Kidney (tissue), 22 donors: ENCODE measurements at places on chromosomes 2 and 18. TPM values are rescaled to one million over a fixed set of nuclear protein-coding genes. Genes with fewer than 3 reads are reported as not detected.

GRCh38 chr2:111972955-111973565 lies 74.7 kb downstream of the MERTK start:
- no peak for DNase-seq
- no peak overlapping the region for H3K4me3 ChIP-seq
- H3K27me3 ChIP-seq: no peaks in the 10 kb centered on the region
- H3K4me1 ChIP-seq: peaks cover 5% of the 10 kb centered on the region

- H3K4me3 ChIP-seq: no peak overlapping the region
- no peaks in the 10 kb centered on the region for H3K36me3 ChIP-seq
- H3K27ac ChIP-seq: no peak overlapping the region
- no peaks in the 10 kb centered on the region for H3K4me1 ChIP-seq
These were observed 101.7 kb upstream of the ETAA1 start for GRCh38 chr2:67295406-67295805.

GRCh38 chr2:215454519-215455246 lies 18.8 kb upstream of the FN1 start:
- H3K36me3 ChIP-seq: no peaks in the 10 kb centered on the region
- no peak overlapping the region for H3K4me3 ChIP-seq
- H3K27ac ChIP-seq: no peak overlapping the region
- no peak for DNase-seq

DNA sequence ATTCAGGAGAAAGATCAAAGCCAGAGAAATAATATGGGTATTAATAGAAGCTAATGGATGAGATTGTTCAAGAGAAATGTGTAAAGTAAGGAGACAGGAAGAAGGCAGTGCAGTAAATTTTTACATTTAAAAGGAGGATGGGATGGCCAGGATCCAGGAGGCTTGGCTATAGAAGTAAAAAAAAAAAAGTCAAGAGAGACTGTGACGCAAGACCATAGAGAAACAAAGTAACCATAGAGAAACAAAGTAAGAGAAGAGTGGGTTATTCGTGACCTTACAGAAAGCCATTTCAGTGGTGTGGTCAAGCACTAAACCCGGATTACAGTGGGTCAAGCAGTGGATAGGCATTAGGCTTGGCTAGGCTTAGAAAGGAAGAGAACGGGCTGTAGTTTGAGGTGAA lies 10.5 kb upstream of the FAM171B start:
- H3K27me3 ChIP-seq: no peaks in the 10 kb centered on the region
- no peak for DNase-seq
- H3K27ac ChIP-seq: no peak overlapping the region
- no peaks in the 10 kb centered on the region for H3K4me1 ChIP-seq
- H3K4me3 ChIP-seq: no peak overlapping the region
- H3K36me3 ChIP-seq: peaks cover 5% of the 10 kb centered on the region

GRCh38 chr2:119011162-119011909 lies 69.3 kb downstream of the MARCO start:
- H3K36me3 ChIP-seq: no peaks in the 10 kb centered on the region
- DNase-seq: peak; percentile 72
- no peak overlapping the region for H3K27ac ChIP-seq
- peaks cover 3% of the 10 kb centered on the region for H3K27me3 ChIP-seq
- H3K4me1 ChIP-seq: no peaks in the 10 kb centered on the region

PDE11A gene
- total RNA-seq: 0.82 TPM
